Suprapubic skin (tissue), 4 donors: ENCODE measurements at places on chromosomes 16 and 17. TPM values are rescaled to one million over a fixed set of nuclear protein-coding genes. Genes with fewer than 3 reads are reported as not detected.

GRCh38 chr17:15287538-15288267 lies 22.6 kb upstream of the PMP22 start:
- no peak for DNase-seq

- no peak for DNase-seq
Observed at GRCh38 chr16:79171931-79172705, 428.4 kb downstream of the MAF start.

The ATP2A1 gene
- total RNA-seq = not detected

GRCh38 chr17:15134363-15134762 lies 130.8 kb downstream of the PMP22 start:
- no peak for DNase-seq

GRCh38 chr16:85464383-85465305 lies 148.5 kb upstream of the GSE1 start:
- no peak for DNase-seq

- no peak for DNase-seq
Observed at GRCh38 chr17:73313526-73314127, 1.8 kb upstream of the CDC42EP4 start.

DNA sequence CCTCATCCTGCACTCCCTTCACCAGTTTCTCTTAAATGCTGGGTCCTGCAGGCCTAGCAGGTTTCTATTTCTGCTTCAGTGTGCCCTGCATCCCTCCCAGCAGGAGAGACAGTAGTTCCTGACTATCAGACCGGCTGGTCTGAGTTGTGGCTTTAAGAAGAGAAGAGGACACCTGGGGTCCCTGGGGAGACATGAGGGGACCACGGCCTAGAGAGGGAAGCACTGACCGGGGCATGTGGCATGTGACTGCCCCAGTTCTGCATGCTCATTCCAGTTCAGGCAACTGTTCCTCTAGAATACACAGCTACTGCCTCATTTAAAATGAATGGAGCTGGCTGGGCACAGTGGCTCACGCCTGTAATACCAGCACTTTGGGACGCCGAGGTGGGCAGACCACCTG lies 61.3 kb downstream of the GPRC5B start:
- no peak for DNase-seq
